GM18507 (cell line): ENCODE measurements at places on chromosomes 12 and 14.

DNA sequence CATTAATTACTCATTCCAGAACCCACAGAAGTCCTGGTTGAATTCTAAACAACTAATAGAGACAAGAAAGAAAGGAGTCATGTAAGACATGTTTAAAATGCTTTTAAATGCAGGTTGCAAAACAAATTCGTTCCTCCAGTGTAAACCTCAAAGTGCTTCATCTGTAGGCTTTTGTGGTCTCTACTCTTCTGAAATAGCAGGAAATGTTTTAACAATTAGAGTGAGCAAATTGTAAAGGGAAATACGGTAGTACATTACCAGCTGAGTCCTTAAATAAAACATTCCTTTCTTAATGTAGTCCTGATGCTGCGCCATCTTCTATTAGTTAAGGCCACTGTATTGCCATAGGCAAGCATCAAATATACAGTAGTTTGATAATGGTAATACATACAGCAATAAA lies 1934.2 kb upstream of the SEL1L start:
- no peak for DNase-seq

- DNase-seq: no peak
Measured at GRCh38 chr12:123602651-123603195, 824 bp downstream of the DDX55 start.

GRCh38 chr12:68805592-68806120 lies 2.3 kb upstream of the MDM2 start:
- no peak for DNase-seq

DNA sequence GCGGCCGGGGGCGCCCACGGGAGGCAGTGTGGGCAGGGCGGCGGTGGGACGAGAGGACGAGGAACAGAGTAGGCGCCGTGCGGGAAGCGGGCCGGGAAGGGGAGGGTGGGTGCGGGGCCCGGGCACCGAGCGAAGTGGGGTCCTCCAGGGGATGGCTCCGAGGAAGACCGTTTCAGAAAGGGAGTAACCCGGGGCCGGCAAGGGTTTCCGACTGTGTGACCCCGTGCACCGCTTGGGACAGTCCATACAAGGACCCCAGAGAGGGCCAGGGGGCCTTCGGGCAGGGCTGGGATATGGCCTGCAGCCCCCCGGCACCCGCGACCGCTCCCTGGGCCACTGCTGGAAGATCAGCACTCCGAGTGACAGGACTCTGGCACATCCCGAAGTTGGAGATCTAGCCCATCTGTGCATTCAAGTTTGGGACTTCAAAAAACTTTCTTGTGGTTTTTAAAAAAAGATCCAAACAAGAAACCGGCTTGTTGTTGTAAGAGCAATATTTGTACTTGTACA lies 448 bp downstream of the TSPAN9 start:
- DNase-seq: no peak
